ENCODE measurements at places on chromosomes 6 and 20.

GRCh38 chr20:19783966-19784401 is 25.9 kb downstream of the RIN2 start:
- DNase-seq, result no peak

GRCh38 chr6:125804264-125804663 is 13.5 kb downstream of the NCOA7 start:
- no peak for DNase-seq

GRCh38 chr20:51318058-51318949 is 224.2 kb downstream of the NFATC2 start:
- no peak for DNase-seq

DNA sequence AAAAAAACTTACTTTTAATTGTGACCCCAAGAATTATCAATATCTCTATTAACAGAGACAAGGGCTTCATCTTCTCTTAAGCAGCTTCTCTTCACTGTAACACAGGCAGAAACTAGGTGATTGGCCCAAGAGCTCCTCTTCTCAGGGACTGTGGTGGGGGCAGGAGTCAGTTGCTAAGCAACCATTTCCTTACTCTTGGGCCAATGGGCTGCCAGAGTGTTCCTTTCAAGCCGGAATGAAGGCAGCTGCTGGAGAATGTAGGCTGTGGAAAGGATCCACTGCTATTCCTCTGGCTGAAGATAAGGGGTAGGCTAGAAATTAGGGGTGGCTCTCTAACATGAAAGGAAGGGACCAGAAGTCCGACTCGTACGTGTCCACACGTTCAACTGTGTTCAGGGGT is at the start of gene SEL1L2:
SEL1L2 (minus strand) TSS at position 150 of the 400 bp plus-strand sequence; CDS start at position 70, 80 bp downstream.
- DNase-seq, result no peak

GRCh38 chr6:34447910-34448309 is 18.0 kb upstream of the PACSIN1 start:
- DNase-seq, result no peak
